ENCODE measurements at places on chromosomes 1 and 21.
A peak's percentile ranks its signal among the peaks of the same experiment; 100 is the strongest.

- DNase-seq, result no peak
Observed at GRCh38 chr1:32431736-32432400, 33.0 kb upstream of the ZBTB8B start.

- DNase-seq, result no peak
Observed at GRCh38 chr1:41520951-41521752, 36.7 kb upstream of the EDN2 start.

- DNase-seq, result no peak
Observed at GRCh38 chr1:91622616-91623015, 122.0 kb downstream of the CDC7 start.

- DNase-seq, result no peak
Observed at GRCh38 chr1:97571760-97572159, 349.1 kb downstream of the DPYD start.

DNA sequence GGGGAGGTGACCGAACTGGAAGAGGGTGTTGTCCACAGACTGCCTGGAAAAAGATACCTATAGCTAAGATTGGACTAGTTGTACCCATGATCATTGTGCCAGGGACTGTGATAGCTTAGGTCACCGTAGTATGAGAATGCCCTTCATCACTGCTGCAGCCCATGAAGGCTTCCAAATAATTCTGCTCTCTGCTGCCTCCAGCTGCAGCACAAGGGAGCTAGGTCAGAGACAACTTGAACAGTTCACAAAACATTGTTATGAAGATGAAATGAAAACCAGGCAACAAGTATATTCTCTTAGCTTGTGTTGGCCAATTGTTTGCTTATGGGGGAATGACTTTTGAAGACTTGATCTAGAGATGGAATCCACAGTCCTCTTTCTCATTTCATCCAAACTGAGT, 246.7 kb downstream of the MRPL39 start:
- DNase-seq, result no peak

- peak; percentile 86 for DNase-seq
Observed at GRCh38 chr1:153288634-153289275, 24.0 kb downstream of the PGLYRP3 start.

- no peak for DNase-seq
Observed at GRCh38 chr21:44914176-44914874, 6.4 kb downstream of the ITGB2 start.
